Thymus (tissue), 14 donors: ENCODE measurements at places on chromosomes 5 and 9.
A peak's percentile ranks its signal among the peaks of the same experiment; 100 is the strongest.

GRCh38 chr5:177086654-177087397, at the start of gene FGFR4:
Gene FGFR4 (plus strand): TSS chr5:177086915. CDS start chr5:177089603, 2,688 bp downstream.
- no peak for DNase-seq

- DNase-seq = peak; percentile 56
Observed at GRCh38 chr5:55694152-55694830, 17.8 kb downstream of the SLC38A9 start.

DNA sequence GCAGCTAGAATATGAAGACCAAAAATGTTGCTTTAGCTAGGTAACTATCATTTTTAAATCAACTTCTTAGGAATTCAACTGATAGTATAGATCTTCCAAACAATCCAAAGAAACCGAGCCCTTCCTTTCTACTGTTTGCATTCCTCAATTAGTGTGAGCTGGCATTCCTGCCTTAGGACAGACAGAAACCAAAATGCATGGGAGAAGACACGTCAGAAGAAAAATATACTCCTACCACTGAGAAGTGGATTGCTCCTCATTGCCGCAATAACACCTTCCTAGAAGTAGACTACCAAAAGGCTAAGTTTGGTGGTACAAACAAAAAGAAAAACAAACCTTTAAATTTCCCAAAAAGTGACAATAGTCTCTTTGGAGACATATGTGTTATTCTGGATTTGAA, 440.0 kb downstream of the SEMA5A start:
- no peak for DNase-seq

GRCh38 chr9:129247285-129248153, 69.5 kb upstream of the IER5L start:
- DNase-seq = no peak

DNA sequence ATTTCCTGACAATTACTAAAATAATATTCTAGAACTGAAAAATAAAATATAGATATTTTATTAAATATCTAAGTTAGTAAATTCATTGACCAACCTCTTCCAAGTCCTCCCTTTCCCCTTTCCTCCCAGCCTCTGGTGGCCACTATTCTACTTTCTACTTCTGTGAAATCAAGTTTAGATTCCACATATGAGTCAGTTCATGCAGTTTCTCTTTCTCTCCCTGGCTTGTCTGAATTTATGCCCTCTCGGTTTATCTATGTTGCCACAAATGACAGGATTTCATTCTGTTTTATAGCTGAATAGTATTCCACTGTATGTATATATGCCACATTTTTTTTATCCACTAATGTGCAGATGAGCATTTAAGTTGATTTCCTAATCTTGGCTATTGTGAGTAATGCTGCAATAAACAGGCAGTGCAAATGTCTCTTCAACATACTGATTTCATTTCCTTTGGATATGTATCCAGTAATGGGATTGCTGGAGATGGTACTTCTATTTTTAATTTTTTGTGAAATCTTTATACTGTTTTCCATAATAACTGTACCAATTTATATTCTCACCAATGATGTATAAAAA, 52.3 kb downstream of the WDR36 start:
- no peak for DNase-seq
